NCI-H2171 (cell line): ENCODE measurements at places on chromosomes 16 and 17.

DNA sequence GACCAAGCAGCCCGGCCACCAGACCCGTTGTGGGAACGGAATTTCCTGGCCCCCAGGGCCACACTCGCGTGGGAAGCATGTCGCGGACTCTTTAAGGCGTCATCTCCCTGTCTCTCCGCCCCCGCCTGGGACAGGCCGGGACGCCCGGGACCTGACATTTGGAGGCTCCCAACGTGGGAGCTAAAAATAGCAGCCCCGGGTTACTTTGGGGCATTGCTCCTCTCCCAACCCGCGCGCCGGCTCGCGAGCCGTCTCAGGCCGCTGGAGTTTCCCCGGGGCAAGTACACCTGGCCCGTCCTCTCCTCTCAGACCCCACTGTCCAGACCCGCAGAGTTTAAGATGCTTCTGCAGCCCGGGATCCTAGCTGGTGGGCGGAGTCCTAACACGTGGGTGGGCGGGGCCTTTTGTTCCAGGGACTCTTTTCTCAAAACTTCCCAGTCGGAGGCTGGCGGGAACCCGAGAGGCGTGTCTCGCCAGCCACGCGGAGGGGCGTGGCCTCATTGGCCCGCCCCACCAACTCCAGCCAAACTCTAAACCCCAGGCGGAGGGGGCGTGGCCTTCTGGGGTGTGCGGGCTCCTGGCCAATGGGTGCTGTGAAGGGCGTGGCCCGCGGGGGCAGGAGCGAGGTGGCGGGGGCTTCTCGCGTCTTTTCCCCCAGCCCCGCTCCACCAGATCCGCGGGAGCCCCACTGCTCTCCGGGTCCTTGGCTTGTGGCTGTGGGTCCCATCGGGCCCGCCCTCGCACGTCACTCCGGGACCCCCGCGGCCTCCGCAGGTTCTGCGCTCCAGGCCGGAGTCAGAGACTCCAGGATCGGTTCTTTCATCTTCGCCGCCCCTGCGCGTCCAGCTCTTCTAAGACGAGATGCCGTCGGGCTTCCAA, at the start of gene SLC2A4:
TSS of gene SLC2A4 (plus strand) at position 645 of the 879 bp plus-strand sequence. CDS start at position 862, 217 bp downstream.
- peak; percentile 98 for DNase-seq

GRCh38 chr16:89552329-89552728, 8.2 kb upstream of the RPL13 start:
- DNase-seq = no peak

DNA sequence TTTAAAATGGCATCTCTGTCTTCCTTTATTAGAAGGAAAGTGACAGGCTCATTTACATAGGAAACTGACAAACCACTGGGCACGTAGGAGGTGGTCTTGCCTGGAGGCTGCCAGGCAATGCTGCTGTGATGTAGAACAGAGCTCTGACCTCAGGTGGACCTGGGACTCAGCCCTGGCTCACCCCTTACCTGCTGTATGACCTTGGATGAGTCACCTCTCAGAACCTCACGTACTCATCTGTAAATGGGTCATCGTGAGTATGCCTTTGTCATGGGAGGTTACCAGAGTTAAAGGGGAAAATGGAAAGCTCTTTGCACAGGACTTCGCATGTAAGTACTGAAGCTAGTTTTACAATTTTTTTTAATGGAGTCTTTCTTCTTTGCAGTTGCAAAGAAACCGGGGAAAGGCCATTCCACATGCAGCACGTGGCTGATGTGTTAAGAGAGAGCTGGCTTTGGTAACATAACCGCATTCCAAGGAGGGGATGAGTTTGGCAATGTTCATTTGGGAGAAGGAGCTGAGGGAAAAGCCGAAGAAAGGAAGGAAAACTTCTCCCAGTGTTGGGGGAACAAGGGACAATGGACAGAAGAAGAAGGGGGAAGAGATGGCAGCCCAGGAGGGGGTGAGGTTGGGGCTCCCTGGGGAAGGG, 37.4 kb upstream of the LONP2 start:
- no peak for DNase-seq

GRCh38 chr16:8866118-8866883, 2.5 kb downstream of the CARHSP1 start:
- no peak for DNase-seq

- DNase-seq = no peak
Observed at GRCh38 chr16:28062261-28062846, 1.2 kb downstream of the GSG1L start.

DNA sequence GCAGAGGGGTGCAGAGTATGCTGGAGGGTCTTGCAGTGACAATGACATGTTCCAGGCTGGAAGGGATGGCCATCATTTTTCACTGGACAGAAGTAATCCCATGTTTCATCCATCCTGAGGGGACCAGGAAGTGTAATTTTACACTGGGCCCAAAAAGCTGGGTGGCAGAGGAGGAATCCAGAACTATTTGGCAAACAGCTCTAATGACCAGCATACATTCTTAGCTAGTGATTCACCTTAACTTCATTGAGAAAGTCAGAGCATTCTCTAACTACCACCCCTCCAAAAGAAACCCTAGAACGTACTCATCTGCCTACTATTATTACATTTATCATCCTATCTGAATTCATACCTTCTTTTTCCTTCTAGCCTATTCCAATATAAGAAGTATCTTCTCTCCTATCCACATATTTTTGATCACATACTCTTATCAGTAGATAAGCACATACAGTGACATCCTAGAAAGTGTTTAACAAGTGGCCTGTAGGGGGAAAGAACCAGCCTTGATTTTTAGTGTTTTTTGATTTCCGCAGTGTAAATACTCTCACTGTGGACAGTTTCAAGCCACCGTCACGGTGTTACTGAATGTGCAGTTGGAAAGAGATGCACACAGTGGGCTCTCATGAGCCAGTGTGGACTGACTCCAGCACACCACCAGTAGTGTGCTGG, 118.1 kb downstream of the FTO start:
- DNase-seq = no peak

DNA sequence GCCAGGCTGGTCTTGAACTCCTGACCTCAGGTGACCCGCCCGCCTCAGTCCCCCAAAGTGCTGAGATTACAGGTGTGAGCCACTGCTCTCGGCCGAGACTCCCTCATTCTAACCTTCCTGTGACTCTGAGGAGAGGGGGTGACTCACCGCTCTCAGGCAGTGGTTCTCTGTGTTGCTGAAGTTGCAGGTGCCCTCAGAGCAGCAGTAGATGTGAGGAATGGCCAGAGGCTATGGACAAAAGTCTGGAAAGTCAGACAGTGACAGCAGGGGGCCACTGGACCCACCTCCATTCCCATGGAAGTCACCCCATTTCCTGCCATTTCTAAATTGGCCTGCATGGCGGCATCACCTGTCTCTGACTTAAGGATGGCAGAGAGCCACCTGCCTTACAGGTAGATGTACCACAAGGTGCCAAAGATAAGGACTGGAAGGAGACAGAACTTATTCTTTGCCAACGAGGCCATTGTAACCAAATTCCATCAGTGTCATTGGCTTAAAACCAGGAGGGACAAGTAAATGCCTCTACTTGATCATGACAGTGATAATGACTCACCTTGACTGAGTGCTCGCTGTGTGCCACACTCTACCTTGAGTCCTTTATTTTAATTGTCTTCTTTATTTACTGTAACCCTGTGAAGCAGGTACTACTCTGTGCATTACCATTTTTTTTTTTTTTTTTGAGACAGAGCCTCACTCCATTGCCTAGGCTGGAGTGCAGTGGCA, 15.3 kb upstream of the CNOT1 start:
- DNase-seq = no peak

- no peak for DNase-seq
Observed at GRCh38 chr16:19549673-19550072, 5.8 kb upstream of the VPS35L start.

GRCh38 chr17:11916091-11916490, 81.2 kb downstream of the ZNF18 start:
- no peak for DNase-seq

DNA sequence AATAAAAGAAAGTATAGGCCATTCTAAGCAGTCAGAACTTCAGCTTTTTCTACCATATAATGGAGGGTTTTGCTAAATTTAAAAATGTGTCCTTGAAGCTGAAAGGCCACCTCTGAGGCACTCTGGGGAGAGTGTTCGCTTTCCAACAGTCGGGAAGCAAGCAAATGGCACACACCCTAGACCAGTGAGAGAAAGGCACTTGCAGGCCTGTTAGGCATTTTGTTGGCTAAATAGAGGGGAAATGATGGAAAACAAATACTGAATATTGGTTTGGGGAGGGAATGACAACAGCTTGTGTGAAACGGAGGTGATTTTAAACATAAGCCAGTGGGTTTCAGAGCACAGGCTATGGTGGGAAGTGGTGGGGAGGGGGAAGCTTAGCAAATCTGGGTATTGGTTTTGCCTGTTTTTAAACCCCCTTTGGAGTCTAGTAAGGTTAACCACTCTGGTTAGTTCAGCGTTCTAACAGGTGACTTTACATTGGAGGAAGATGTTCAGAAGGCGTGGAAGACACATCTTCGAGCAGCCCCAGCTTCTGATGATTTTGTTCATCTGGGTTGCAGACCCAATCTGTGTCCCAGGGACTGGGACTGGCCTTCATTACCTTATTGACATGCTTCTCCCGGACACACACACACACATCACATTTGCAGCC, 90.5 kb downstream of the PRKCA start:
- DNase-seq = no peak

DNA sequence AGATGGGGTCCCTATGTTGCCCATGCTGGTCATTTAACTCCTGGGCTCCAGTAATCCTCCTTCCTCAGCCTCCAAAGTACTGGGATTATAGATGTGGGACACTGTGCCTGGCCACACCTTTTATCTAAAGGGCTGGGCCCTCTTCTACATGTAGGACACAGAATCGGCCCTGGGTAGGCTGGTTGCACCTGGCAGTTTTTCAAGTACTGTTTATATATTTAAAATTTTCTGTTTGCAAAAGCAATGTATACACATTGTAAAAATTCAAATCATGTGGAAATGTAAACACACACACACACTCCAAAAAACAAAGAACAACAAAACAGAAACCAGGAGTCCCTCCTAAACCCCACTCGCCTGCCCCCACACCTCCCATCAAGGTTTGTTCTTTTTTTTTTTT, 28.1 kb upstream of the SIAH1 start:
- DNase-seq = no peak

- DNase-seq = no peak
Observed at GRCh38 chr17:50196826-50197225, 4.6 kb downstream of the COL1A1 start.

- no peak for DNase-seq
Observed at GRCh38 chr16:2795395-2796143, 2.7 kb upstream of the PRSS41 start.

DNA sequence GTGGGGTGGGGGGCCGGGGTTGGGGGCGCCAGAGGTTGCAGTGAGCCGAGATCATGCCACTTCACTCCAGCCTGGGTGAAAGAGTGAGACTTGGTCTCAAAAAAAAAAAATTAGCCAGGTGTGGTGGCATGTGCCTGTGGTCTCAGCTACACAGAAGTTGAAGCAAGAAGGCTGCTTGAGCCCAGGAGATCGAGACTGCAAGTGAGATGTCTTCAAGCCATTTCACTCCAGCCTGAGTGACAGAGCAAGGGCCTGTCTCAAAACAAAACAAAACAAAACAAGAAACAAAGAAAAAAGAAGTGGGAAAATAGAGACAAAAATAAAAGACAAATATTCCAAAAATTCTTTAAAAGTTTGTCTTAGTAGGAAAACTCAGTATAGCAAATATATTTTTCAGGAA, 135.1 kb upstream of the CORO6 start:
- no peak for DNase-seq

DNA sequence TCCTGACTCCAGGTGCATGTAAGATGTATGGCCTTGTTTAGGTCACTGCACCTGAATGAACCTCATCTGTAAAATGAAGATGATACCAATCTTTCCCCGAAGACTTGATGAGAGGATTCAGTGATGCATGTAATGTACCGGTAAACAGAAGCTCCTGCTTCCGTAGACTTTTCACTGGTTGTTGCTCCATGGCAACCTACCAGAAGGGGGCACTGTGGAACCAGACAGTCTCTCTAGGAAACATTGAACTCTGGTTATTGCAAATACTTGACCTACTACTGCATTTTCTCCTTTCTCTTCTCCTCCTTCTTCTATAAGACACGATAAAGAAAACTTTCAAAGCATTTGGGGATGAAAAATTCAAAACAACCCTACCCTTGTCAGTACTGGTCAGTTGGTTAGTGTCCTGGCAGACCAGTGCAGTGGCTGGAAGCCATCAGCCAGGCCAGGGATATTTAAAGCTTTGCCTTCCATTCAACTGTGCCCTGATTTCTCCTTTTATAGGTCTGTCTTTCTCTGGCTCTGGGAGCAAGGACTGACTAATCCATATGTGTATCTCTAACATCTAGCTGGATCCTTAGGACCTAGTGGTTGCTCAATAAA, 667.4 kb upstream of the SALL1 start:
- DNase-seq = no peak

GRCh38 chr17:49277638-49278037, 47.1 kb upstream of the PHOSPHO1 start:
- DNase-seq = no peak

DNA sequence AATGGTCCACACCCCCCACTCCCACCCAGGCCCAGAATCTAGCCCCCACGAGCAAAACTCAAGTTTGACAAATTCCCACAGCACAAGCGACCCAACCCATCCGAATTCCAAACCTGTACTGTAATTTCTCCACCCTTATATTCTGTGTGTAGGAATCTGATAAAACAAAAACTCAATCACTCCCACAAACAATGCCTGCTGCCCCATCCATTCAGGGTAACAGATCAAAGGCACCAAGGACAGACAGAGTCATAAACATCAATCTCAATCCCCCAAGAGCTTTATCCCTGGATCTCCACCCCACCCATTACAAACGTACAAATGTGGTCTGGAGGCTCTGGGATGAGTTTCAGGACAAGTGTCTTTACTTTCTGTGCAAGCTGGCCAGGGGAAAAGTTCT, 157.8 kb downstream of the AXIN2 start:
- no peak for DNase-seq

DNA sequence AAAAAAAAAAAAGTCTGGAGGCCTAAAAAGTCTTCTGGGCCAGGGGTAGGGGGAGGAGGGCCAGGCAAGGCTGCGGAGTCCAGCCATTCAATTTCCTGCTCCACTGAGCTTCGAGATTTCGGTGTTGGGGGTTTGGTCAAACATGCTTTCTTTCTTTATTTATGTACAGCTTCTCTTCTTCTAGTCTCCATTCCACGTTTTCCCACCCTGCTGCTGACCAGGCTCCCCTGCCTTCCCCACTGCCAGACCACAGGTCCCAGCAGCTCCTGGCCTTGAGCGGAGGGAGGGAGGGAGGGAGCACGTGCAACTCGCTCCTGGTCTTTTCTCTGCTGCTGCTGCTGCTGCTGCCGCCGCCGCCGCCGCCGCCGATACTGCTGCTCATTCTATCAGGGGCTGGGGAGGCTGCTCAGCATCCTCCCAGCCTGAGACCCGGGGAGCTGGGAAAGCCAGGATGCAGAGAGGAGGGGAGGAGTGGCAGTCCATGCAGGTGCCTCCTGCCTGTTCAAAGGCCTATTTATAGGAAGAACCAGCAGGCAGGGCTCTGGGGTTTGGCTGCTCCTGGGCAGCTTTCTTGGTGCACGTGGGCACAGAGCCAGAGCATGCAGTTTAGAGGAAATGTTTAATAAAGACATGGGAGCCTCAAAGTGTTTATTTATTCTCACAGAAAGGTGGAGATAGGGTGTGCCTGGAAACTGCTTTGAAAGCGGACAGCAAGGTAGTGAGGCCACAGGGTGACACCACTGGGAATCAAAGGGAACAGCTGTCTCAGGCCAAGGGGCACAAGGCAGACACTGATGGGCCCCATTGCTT, 23.4 kb upstream of the ZFHX3 start:
- no peak for DNase-seq

- no peak for DNase-seq
Observed at GRCh38 chr16:79128706-79129105, 471.8 kb downstream of the MAF start.

GRCh38 chr16:57190136-57190535, 4.0 kb downstream of the RSPRY1 start:
- DNase-seq = no peak
